Inflammatory macrophage (primary cell): ENCODE measurements at places on chromosomes 12 and 14.

DNA sequence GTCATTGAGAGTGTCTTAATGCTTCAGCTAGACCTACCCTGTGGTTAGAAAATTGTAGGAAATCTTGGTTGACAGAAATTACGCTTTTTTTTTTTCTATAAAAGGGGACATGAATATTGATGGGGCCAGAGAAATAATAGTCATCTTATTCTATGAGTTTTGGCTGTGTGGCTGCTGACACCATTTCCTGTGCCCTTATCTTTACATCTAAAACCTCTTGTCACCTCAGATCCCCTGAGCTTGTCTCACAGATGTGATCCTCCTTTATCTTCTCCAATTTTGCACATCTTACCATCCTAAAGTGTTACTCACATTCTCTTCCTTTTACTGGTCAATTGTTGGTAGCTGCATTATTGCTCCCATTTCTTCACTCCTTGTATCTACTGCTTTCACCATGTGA lies 36.1 kb downstream of the ASCL1 start:
- no peak for DNase-seq

DNA sequence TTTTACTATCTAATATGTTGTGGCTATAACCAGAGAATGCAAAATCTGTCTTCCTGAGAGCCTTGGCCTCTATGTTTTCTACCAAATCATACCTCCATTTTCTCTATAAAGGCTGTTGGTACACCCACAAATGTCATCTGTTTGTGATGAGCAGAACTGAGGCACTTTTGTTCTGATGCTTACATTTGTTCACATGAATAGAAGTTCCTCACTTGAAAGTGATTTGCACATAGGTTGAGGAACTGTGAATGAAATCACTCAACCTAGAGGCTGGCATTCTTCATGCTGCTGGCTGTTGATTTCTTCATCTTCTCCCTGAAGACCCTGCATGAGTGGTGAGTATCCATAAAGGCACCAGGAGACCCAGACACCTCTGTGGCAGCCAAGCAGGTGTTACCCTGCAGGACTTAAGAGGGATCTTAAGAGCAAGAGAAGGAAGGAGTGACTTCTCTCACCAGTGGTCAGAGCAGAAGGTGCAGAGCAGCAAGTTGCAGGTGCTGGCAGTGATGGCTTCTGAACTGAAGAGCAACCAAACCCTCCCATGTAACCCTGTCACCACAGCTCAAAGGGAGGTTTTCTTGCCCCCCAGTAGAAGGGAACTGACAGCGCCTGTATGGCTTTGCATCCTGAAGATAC lies 110.3 kb downstream of the HMGA2 start:
- peak; percentile 10 for DNase-seq

- no peak for DNase-seq
Measured at GRCh38 chr14:81594012-81594411, 60.4 kb upstream of the SEL1L start.

GRCh38 chr12:43402436-43402835 lies 149.6 kb downstream of the ADAMTS20 start:
- DNase-seq = no peak

- no peak for DNase-seq
Measured at GRCh38 chr12:23550753-23551152, 398.7 kb downstream of the SOX5 start.

- DNase-seq = peak; percentile 65
Measured at GRCh38 chr12:8860165-8860961, 37.9 kb downstream of the A2ML1 start.

DNA sequence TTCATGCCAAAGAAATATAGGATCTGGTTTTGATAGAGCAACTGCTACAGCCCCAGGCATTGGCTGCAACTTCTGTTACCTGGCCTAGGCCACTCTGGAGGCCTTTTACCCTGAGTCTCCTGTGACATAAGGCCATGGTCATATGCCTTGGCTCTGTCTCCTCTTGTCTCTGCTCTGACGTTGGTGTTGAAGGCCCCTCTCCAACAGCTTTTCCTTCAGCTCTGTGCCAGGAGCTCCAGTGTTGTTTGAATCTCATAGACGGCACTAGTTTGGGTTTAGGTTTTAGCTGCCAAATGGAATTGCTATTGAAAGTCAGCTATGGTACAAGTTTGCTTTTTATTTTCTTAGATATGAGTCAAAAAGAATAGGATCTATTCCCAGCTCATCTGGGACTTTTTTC lies 41.1 kb downstream of the TTLL5 start:
- DNase-seq = no peak

DNA sequence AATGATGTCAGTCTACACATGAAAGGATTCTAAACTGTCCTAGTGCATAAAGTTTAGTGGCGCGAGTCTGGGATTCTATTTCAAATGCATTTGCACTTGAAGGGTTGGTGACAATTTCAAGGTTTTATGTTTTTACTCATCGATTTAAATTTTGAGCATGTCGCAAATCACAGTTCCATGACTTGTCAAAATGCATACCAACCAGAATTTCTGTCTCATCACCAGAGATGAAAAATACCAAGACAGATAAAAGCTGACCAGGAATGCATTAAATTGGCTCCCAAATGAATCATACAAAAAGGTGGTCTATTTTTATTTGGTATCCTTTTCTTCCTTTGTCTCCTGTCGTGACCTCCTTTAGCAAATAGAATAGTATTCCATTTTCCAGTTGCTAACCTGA lies 25.2 kb downstream of the TMEM30B start:
- no peak for DNase-seq

- peak; percentile 76 for DNase-seq
Measured at GRCh38 chr12:124993626-124994436, at the start of gene BRI3BP. BRI3BP (plus strand) TSS chr12:124993645; CDS start chr12:124993791, 146 bp downstream.

DNA sequence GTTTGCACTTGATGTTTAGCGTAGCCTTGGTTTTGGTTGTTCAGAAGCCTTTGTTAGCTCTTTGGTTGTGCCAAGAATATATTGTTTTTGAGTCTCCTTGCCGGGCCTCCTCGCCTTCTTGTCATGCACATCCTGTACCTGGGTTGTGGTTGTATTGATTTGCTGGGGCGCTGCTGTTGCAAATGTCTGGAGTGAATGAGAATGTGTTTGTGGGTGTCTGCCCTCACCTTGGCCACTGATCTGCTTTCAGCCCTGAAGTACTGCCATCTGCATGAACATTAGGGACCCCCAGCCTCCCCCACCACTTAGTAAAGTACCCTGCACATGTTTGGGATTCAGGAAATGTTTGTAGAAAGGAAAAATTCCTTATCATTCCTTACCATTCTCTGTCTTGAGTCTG lies 16.5 kb downstream of the PRKCH start:
- DNase-seq = no peak
